ENCODE measurements at places on chromosomes 4 and X. TPM values are rescaled to one million over a fixed set of nuclear protein-coding genes. Genes with fewer than 3 reads are reported as not detected.

DNA sequence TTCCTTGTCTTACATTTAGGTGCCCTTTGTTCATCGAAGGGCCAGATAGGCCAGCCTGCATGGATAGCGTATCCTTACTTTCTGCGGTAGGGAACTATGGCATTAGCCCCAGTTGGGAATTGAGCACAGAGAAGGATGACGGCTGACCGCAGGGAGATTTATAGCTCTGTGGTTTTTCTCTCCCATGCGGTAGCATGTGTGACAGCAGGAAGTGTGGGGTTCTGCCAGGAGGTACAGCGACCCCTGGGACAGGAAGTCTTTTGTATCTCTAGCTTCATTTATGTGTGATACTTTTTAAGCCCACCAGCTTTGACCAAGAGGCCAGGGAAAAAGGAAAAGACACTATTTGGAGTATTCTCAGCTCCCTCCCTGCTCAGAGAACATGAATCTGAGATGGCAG, 33.1 kb downstream of the GAB3 start:
- H3K36me3 ChIP-seq, result no peaks in the 10 kb centered on the region
- no peak overlapping the region for H3K27ac ChIP-seq
- no peaks in the 10 kb centered on the region for H3K27me3 ChIP-seq
- H3K4me3 ChIP-seq, result no peak overlapping the region

DNA sequence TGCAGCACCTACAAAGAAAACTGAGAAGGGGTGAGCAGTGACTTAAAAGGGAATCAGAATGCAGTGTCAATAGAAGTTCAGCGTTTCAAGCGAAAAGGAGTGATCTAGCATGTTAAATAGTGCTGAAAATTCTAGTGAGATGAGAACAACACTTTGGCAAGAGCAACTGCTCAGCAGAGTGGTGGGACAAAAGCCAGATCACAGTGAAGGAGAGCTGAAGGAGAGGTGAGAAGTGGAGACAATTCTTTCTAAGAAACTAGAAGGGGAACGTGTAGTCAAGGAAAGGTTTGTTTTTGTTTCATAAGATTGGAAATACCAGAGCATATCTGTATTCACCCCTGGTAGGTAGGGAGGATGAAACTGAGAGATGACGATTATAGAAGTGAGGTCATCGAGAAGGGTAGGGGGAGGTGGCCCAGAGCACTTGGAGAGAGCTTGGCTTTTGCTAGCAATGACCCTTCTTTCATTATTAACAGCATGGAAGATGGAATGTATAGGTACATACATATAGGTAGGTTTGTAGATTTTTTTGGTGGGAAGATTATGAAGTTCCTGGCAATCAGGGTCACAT, 33.7 kb downstream of the SRPX2 start:
- no peak overlapping the region for H3K4me3 ChIP-seq
- peaks cover 17% of the 10 kb centered on the region for H3K4me1 ChIP-seq
- peak; percentile 65 for DNase-seq
- H3K27ac ChIP-seq, result peak overlapping the region; percentile 25
- H3K27me3 ChIP-seq, result no peaks in the 10 kb centered on the region
- H3K36me3 ChIP-seq, result no peaks in the 10 kb centered on the region

Gene MAOA
- 2.5 TPM for total RNA-seq

DNA sequence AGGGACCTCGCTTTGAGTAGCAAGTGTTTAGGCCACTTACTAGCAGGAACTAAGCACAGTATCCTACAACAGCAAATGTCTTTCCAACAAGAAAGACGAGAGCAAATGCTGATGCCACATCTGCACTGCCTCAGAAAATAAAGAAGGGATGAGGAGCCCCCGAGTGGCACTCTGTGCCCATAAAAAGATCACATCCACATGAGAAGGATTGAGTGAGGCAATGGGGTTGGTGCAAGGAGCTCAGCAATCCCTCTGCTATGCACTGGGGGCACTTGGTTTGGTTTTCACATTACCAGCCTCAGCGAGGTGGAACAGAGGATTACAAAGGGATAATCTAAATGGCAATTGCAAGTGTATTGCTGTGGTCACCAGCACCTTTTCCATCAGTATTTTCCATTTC, 252.8 kb upstream of the SLC7A11 start:
- H3K27ac ChIP-seq, result no peak overlapping the region
- no peak for DNase-seq
- no peaks in the 10 kb centered on the region for H3K27me3 ChIP-seq
- H3K4me3 ChIP-seq, result no peak overlapping the region
- H3K36me3 ChIP-seq, result no peaks in the 10 kb centered on the region

GRCh38 chr4:170581322-170581721, 491.6 kb upstream of the AADAT start:
- DNase-seq, result no peak
- no peaks in the 10 kb centered on the region for H3K27me3 ChIP-seq
- no peak overlapping the region for H3K27ac ChIP-seq
- no peaks in the 10 kb centered on the region for H3K4me1 ChIP-seq
- H3K4me3 ChIP-seq, result no peak overlapping the region
- H3K36me3 ChIP-seq, result no peaks in the 10 kb centered on the region

DNA sequence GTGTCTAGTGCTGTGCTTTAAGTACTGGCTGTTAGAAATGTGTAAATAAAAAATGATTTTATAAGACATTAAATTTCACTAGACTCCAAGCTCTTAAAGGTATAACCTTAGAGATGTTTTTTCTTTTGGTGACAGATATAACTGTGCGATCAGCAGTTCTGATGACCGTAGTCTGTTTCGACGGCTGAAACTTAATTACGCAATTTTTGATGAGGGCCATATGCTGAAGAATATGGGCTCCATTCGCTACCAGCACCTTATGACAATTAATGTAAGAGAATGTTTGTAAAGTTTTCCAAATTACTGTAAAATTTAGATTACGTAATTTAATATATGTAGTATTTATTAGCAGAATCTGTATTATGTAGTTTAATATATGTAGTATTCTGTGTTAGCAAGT, 66.4 kb downstream of the HPGDS start:
- DNase-seq, result no peak
- no peak overlapping the region for H3K27ac ChIP-seq
- peaks cover 4% of the 10 kb centered on the region for H3K4me1 ChIP-seq
- no peaks in the 10 kb centered on the region for H3K27me3 ChIP-seq
- peaks cover 40% of the 10 kb centered on the region for H3K36me3 ChIP-seq

DNA sequence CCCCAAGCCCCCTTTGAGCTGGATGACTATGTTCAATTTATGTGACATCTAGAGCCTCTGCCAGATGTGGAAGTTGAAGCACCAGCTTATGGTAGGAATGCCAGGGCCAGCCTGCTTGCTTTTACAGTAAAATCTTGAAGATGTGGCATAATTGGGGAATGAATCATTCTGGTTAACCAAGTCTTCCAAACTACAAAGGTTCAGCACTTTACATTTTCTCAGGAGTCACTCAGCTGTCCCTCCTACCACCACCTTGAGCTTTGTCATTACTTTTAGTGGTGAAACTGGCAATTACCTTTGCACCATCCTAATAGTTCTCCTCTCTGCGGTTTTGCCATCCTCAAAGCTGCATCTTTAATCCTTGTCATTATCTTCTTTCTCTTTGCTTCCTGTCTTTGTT, 172.2 kb downstream of the HS6ST2 start:
- peak; percentile 21 for DNase-seq
- H3K4me1 ChIP-seq, result no peaks in the 10 kb centered on the region
- H3K4me3 ChIP-seq, result no peak overlapping the region
- no peaks in the 10 kb centered on the region for H3K27me3 ChIP-seq

DNA sequence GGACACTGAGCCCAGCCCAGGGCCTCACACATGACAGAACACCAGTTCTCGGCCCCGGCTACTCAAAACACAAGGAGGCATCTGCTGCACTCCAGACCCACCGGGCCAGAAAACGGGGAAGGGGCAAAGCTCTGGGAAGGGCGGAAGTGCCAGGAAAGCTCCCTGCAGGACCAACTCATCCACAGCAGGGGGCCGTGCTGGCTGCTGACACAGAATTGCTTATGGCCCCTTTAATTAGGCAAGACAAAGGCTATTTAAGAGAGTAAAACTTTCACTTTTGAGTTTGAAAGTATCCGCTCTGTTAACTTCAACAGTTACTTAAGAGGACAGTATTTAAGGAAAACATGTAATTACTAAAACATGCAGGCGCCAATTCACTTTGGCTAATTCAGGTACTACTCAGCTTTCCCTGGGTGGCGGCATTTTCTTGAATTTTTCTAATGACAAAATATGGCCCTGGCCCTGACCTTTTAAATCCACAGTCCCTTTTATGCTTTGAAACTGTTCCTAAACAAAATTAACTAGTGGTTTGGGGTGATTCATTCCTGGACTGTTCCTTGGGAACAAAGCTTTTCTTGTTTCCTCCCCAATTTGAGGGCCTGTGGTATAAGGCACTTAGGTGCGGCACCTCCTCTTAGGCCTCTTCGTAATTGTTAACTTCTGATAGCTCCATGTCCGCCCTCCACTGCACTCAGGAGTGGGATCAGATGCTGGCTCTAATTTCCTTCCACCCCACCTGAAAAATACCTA, 40.4 kb downstream of the NSG1 start:
- peaks cover 8% of the 10 kb centered on the region for H3K4me1 ChIP-seq
- no peaks in the 10 kb centered on the region for H3K27me3 ChIP-seq
- H3K4me3 ChIP-seq, result no peak overlapping the region
- peaks cover 2% of the 10 kb centered on the region for H3K36me3 ChIP-seq
- peak; percentile 33 for DNase-seq

Gene PHF8
- 19.8 TPM for total RNA-seq

DNA sequence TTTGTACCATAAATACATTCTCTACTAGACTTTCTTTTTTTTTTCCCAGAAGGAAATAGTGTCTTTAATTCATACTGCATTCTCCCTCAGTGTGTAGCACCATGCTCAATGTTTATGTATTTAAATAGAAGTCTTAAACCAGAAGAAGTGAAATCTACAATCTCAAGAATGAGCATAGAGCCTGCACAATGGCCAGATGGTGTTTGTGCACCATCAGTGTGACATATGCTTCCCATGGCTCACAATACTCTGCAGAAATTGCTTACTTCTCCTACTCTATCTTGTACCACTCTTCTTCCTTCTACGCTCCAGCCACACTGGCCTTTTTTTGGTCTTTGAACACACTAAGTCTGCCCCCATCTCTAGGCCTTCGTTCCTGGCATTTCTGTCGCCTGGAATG, 2.6 kb upstream of the DOCK11 start:
- no peaks in the 10 kb centered on the region for H3K36me3 ChIP-seq
- H3K4me3 ChIP-seq, result no peak overlapping the region
- H3K27me3 ChIP-seq, result no peaks in the 10 kb centered on the region
- H3K4me1 ChIP-seq, result peaks cover 9% of the 10 kb centered on the region

Gene HPRT1
- 20.6 TPM for total RNA-seq

- peaks cover 35% of the 10 kb centered on the region for H3K4me1 ChIP-seq
- DNase-seq, result peak; percentile 89
- H3K27ac ChIP-seq, result peak overlapping the region; percentile 51
- peak overlapping the region; percentile 22 for H3K4me3 ChIP-seq
- no peaks in the 10 kb centered on the region for H3K27me3 ChIP-seq
- H3K36me3 ChIP-seq, result peaks cover 19% of the 10 kb centered on the region
Observed at GRCh38 chr4:54277691-54278090, 48.6 kb downstream of the PDGFRA start.

Gene SH3D19
- total RNA-seq, result 57.2 TPM

Gene PLP1
- 5.2 TPM for total RNA-seq

GRCh38 chr4:18798123-18798522, 776.6 kb upstream of the LCORL start:
- H3K4me3 ChIP-seq, result no peak overlapping the region
- no peak for DNase-seq
- no peaks in the 10 kb centered on the region for H3K36me3 ChIP-seq

Gene PRR32
- total RNA-seq, result not detected

DNA sequence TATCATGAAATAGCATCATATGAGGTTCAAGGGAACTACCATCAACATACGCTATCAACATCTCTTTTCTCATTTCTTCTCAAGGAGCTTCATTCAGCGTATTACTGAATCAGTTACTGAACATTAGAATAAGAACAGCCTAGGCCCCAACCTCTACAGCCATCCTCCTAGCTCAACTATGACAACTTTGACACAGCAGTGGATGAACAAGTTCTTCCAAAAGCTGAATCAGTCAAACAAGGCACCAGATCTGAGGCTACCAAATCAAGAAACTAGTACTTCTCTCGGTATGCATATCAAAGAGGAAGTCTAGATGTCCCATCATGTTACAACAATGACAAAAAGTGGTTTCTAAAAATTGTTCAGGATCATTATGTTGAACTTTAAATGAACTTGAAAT, 57.4 kb downstream of the GATB start:
- H3K27ac ChIP-seq, result no peak overlapping the region
- H3K27me3 ChIP-seq, result no peaks in the 10 kb centered on the region
- H3K4me3 ChIP-seq, result no peak overlapping the region
- no peaks in the 10 kb centered on the region for H3K4me1 ChIP-seq

DNA sequence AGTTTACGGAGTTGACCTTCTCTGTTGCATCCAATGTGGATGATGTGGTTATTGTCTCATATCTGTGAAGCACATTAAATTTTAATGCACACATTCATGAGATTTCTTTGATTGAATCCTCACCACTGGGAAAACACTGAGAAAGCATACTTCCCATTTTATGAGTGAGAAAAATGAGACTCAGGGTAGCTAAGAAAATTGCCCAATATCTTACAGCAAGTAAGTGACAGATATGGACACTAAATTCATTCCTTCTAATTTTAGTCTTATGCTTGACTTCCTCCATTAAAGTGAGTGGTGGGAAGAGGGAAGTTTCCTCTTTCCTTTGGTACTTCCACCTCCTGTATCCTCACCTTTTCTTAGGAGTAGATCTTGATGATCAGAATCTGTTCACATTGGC, 504.8 kb upstream of the BOD1L1 start:
- no peaks in the 10 kb centered on the region for H3K36me3 ChIP-seq
- no peaks in the 10 kb centered on the region for H3K27me3 ChIP-seq
- no peak overlapping the region for H3K27ac ChIP-seq
- no peak overlapping the region for H3K4me3 ChIP-seq

GRCh38 chr4:147370473-147370872, 110.4 kb upstream of the EDNRA start:
- peak overlapping the region; percentile 88 for H3K27ac ChIP-seq
- peak; percentile 77 for DNase-seq
- H3K4me3 ChIP-seq, result no peak overlapping the region
- no peaks in the 10 kb centered on the region for H3K27me3 ChIP-seq
- H3K36me3 ChIP-seq, result no peaks in the 10 kb centered on the region
- H3K4me1 ChIP-seq, result peaks cover 21% of the 10 kb centered on the region

- H3K36me3 ChIP-seq, result no peaks in the 10 kb centered on the region
- H3K4me3 ChIP-seq, result no peak overlapping the region
- H3K4me1 ChIP-seq, result no peaks in the 10 kb centered on the region
- no peaks in the 10 kb centered on the region for H3K27me3 ChIP-seq
- peak; percentile 38 for DNase-seq
- H3K27ac ChIP-seq, result no peak overlapping the region
Observed at GRCh38 chr4:74189331-74190043, 31.6 kb downstream of the MTHFD2L start.

DNA sequence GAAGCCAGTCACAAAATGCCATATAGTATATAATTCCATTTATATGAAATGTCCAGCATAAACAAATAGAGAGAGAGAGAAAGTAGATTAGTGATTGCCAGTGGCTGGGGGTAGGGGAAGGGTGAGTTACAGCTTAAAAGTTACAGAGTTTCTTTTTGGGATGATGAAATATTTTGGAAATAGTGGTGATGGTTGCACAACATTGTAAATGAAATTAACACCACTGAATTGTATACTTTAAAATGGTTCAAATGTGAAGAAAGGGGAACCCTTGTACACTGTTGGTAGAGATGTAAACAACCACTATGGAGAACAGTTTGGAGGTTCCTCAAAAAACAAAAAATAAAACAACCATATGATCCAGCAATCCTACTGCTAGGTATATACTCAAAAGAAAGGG, 131.2 kb upstream of the GPC4 start:
- no peak overlapping the region for H3K27ac ChIP-seq
- no peak for DNase-seq
- no peaks in the 10 kb centered on the region for H3K27me3 ChIP-seq
- H3K4me3 ChIP-seq, result no peak overlapping the region
- no peaks in the 10 kb centered on the region for H3K36me3 ChIP-seq

- H3K27ac ChIP-seq, result no peak overlapping the region
- H3K36me3 ChIP-seq, result no peaks in the 10 kb centered on the region
- no peak overlapping the region for H3K4me3 ChIP-seq
Observed at GRCh38 chr4:129602447-129602846, 506.5 kb downstream of the C4orf33 start.

Gene AFM
- total RNA-seq, result not detected

Gene ATOH1
- not detected for total RNA-seq
